Activated CD8-positive, alpha-beta T cell treated with anti-CD3 and anti-CD28 coated beads for 36 hours (primary cell): ENCODE measurements at places on chromosomes 3 and 15. TPM values are rescaled to one million over a fixed set of nuclear protein-coding genes. Genes with fewer than 3 reads are reported as not detected.

- no peak for DNase-seq
Observed at GRCh38 chr3:126184465-126185000, 4.1 kb upstream of the ALDH1L1 start.

DAG1 gene
- total RNA-seq, result 14.4 TPM

ATOSA gene
- 13.1 TPM for total RNA-seq

DNA sequence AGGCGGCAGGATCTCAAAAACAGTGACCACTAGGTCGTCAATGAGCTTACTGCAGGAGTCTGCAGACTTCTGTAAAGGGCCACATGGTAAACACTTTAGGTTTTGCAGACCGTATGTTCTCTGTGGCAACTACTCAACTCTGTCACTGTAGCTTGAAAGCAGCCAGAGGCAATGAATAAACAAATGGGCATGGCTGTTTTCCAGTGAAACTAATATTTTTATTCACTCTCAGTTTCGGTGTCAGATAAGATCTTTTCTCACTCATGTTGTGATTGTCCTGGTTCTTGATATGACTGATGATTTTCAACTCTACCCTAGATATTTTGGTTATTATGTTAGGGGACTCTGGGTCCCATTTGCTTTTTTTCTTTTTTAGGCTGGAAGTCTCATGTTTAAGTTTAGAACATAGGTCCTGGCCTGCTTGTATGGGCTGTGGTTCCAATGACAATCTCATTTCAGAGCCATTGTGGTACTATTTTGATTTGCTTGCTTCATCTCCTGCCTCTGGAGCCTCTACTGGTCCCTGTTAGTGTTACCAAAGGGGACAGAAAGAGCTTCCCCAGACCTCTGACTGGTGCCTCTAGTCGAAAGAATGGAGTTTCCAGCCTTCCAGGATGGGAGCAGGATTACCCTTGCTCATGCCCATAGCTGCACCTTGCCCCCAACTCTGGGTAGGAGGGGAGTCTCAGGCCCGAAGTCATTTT, 222.0 kb downstream of the STT3B start:
- DNase-seq, result no peak

MESP1 gene
- total RNA-seq, result 5.3 TPM

EPB42 gene
- total RNA-seq, result not detected

DNA sequence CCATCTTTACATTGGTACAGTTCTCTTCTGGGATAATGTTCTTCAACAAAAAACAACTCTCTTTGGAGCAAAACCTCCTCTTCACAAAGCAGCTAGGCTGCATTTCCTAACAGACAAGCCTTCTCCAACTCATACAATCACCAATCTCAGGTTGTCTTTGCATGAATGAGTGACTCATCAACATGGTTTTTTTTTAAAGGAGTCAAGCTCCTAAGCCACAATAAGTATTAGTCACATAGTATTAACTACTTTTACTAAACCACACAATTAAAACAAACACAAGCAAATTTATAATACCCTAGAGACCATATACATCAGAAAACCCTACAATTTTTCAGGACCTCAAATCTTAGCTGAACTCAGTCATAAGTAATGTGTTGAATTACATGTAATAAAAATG, 137.4 kb downstream of the TBC1D5 start:
- DNase-seq, result no peak

FGD5 gene
- not detected for total RNA-seq

DNA sequence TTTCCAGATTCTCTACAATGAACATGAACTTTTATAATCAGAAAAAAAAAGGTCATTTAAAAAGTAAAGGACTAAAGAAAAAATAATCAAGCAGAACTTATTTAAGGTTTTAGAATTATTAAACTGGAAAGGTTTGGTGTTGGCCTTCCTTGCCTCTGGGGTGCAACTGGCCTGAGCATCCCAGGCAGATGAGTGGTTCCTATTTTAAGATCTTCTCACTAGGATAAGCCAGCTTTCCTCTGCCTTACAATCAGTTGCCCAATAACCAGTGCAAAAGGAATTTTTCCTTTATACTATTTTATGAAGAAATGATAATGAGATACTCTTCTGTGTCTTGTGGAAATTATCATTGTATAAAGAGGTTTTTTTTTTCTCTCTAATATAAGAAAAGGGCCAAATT, 56.6 kb downstream of the SEC22A start:
- no peak for DNase-seq
